A549 treated with ZK216348 at 1 μM for 4 hours (cell line): ENCODE measurements at places on chromosomes 3 and 15. TPM values are rescaled to one million over a fixed set of nuclear protein-coding genes. Genes with fewer than 3 reads are reported as not detected.

The MYL3 gene
- total RNA-seq, result 0.16 TPM in 1 of 5 replicates, not detected in the others

The GPR15 gene
- total RNA-seq, result not detected in 5 replicates

The GOLGA8G gene
- not detected in 5 replicates for total RNA-seq

The AGBL1 gene
- not detected in 5 replicates for total RNA-seq

The SLC28A1 gene
- 0.06 TPM in 1 of 5 replicates, not detected in the others for total RNA-seq

The MRAS gene
- total RNA-seq, result 7.0 to 10.2 TPM (median 8.8 TPM) in 5 replicates

The PLA2G4F gene
- total RNA-seq, result not detected in 5 replicates

The TMEM207 gene
- total RNA-seq, result not detected in 5 replicates

The TMC3 gene
- total RNA-seq, result not detected in 5 replicates
